NCI-H187 (cell line): ENCODE measurements at places on chromosomes 11 and 22.

GRCh38 chr11:103055221-103055890 lies 36.6 kb downstream of the DCUN1D5 start:
- no peak for DNase-seq

GRCh38 chr22:36753916-36754315 lies 22.0 kb downstream of the IFT27 start:
- no peak for DNase-seq

GRCh38 chr11:8658321-8659057 lies 24.0 kb downstream of the TRIM66 start:
- DNase-seq = no peak

- no peak for DNase-seq
Measured at GRCh38 chr22:20437613-20438426, at the start of gene SCARF2. TSS of gene SCARF2 (minus strand) at chr22:20437825. CDS start at chr22:20437754, 71 bp downstream.
